ENCODE measurements at places on chromosomes 12 and 14.

GRCh38 chr12:111404362-111405148 lies 1.2 kb upstream of the SH2B3 start:
- H3K4me1 ChIP-seq = peaks cover 9% of the 10 kb centered on the region
- H3K27ac ChIP-seq = no peak overlapping the region
- no peaks in the 10 kb centered on the region for H3K27me3 ChIP-seq

DNA sequence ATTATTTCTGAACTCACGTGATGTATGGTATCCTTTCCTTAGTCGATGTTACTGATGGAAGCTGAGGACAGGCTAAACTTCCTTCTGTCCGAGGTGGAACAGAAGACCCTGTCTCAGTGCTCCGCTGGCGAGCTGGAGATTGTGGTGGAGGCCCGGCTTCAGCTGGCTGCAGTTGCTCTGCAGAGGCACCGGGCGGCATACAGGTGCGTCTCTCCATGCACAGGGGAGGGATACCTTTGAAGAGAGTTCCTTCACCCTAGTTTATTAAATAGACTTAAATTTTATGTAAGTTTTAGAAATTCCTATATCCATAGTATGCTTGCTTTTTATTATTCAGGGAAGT lies 186.7 kb upstream of the NEDD1 start:
- H3K27ac ChIP-seq = no peak overlapping the region
- DNase-seq = no peak
- H3K27me3 ChIP-seq = no peaks in the 10 kb centered on the region
- H3K36me3 ChIP-seq = no peaks in the 10 kb centered on the region
- H3K4me1 ChIP-seq = no peaks in the 10 kb centered on the region

DNA sequence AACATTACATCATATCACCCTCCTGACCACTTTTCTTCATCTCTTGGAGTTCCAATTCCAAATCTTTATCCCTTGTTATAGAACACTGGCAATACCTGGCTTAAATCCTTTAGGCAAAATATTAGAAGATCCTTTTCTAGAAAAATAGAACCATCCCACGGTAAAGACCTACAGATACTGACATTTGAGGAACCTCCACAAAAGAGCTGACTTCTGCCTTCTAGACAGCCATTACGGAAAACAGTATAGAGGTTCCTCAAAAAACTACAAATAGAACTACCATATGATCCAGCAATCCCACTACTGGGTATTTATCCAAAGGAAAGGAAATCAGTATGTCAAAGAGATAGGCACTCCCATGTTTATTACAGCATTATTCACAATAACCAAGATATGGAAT lies 241.7 kb upstream of the AMIGO2 start:
- no peaks in the 10 kb centered on the region for H3K36me3 ChIP-seq
- H3K4me3 ChIP-seq = no peak overlapping the region
- no peak for DNase-seq
- H3K27ac ChIP-seq = no peak overlapping the region
- no peaks in the 10 kb centered on the region for H3K4me1 ChIP-seq
- no peaks in the 10 kb centered on the region for H3K27me3 ChIP-seq

- DNase-seq = no peak
- H3K4me3 ChIP-seq = no peak overlapping the region
- no peaks in the 10 kb centered on the region for H3K36me3 ChIP-seq
- H3K27ac ChIP-seq = no peak overlapping the region
Measured at GRCh38 chr12:129036135-129036534, 182.9 kb downstream of the GLT1D1 start.

GRCh38 chr14:91361233-91361811 lies 56.3 kb downstream of the CCDC88C start:
- H3K36me3 ChIP-seq = no peaks in the 10 kb centered on the region
- no peaks in the 10 kb centered on the region for H3K27me3 ChIP-seq
- peaks cover 5% of the 10 kb centered on the region for H3K4me1 ChIP-seq
- H3K27ac ChIP-seq = no peak overlapping the region
- H3K4me3 ChIP-seq = no peak overlapping the region
- no peak for DNase-seq

- no peak overlapping the region for H3K27ac ChIP-seq
- H3K4me3 ChIP-seq = no peak overlapping the region
- H3K4me1 ChIP-seq = no peaks in the 10 kb centered on the region
- no peaks in the 10 kb centered on the region for H3K36me3 ChIP-seq
- no peaks in the 10 kb centered on the region for H3K27me3 ChIP-seq
- peak; percentile 45 for DNase-seq
Measured at GRCh38 chr12:53791735-53792326, 40.1 kb upstream of the CISTR start.
